ENCODE measurements at places on chromosomes 11 and 22.

DNA sequence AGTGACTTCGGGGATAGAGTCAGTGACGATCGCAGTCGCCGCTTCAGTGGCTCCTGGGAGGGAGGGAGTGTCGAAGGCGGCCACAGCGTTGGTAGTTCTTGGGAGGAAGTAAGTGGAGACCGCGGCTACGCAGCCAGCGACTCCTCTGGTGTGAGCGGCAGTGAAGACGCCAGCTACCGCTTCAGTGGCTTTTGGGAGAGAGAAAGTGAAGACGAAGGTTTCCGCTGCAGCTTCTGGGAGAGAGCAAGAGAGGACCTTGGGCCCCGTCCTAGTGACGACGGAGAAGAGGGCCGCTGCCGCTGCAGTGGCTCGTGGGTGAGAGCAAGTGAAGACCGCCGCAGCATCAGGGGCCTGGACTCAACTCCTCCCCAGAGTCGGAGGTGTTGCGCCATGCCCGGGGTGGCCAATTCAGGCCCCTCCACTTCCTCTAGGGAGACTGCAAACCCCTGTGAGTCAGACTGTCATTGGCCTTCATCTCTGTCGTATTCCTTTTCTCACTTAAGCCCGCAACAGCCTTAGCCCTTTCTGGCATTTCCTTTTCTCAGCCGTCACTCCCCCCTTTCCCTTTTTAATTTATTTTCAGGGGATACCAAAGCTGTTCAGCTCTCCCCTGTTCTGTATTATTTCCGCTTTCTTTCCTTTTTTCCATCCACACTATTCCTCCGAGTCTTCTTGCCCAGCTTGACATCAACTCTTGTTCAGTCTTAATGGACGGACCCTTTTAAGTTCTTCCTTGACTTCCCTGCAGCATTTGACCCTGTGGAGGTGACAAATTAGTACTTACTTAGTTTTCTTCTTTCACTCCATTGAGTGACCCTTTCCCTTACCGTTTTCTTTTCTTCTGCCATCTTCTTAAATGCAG, 1.0 kb downstream of the ANKRD42 start:
- DNase-seq = peak; percentile 26

DNA sequence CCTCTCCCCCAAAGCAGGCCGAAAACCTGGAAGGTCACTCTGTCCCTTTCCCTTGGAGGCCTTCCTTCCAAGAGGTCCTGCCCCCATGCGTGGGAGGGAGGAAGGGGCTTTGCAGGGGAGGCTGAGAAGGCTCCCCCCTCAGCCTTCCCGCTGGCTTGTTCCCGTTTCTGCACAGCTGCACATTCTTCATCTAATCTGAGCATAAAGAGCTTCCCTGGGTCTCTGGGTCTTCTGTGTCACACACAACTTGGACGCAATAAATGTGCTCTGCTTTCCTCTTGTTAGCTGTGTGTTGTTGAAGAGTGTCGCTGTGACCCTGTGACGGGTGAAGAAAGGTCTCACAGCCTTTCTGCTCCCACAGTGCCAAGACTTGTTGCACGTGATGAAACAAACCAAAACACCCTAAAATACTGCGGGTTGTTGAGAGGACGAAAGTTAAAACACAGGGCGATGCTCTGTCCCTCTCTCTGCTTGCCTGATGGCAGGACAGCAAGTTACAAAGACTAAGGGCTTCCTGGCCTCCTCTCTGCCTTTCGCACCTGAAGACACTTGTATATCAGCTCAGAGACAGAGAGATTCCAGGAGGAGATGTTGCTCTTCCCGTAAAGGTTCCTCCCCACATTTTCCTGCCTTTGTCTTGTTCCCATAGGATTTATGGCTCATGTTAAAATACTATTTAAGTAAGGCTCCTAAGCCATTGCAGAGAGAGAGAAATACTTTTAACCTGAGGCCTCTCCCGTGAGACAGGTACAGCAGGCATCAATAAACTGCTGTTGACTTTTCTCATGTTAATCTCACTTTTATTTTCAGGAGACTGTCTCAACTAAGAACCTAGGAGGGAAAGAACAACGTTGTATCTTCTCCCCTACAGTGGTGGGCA, 15.4 kb upstream of the IFITM3 start:
- no peak for DNase-seq

- DNase-seq = no peak
These were observed 7.9 kb upstream of the SLN start for GRCh38 chr11:107719557-107720302.

DNA sequence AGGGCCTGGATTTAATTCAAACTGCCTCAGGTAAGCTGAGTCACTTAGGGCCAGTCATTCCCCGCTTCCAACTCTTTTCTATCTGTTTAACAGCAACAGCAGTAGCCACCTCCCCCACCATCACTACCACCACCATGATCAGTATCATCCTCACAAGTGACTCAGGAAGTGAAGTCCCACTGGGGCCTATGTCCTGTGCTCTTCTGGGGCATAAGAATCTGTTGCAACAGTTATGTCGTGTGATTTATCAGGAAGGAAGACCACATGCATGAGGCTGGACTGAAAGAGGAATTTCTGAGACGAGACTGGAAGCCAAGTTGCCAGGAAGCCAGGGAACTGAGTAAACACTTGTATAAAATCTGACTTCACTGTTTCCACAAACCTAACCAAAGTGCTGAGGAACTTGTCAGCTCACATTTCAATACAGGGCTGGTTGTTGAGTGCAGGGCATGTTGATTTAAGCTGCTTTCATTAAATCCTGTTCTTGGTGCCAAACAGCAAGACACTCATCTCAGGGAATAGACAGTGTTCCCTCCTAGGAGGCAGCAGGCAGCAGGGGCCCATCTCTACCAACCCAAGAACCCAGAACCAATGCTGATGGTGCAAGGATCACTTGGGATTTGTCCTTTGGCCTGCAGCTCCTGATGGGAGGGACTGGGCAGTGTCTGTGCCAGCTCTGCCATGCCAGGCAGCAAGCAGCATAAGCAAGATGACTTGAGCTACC, 226.7 kb upstream of the NARS2 start:
- no peak for DNase-seq
